ENCODE measurements at places on chromosomes 2 and 18.
A peak's percentile ranks its signal among the peaks of the same experiment; 100 is the strongest.

DNA sequence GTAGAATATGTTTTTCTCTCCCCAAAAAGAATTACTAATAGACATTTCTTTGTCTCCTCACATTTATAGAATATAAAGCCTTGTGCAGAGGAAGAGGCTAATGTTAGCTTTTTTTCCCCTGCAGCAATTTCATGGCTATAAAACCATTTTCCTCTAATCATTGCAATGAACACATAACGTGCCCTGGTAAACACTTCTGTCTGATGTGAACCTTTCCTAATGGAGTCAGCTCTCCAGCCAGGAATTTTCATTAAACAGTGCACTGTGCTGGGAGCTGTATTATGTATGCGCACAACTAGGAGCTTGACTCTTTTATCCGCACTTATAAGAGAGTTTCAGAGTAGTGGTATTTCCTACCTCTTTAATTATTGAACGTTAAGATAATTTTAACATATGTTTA is 63.9 kb upstream of the SPATS2L start:
- DNase-seq = no peak

DNA sequence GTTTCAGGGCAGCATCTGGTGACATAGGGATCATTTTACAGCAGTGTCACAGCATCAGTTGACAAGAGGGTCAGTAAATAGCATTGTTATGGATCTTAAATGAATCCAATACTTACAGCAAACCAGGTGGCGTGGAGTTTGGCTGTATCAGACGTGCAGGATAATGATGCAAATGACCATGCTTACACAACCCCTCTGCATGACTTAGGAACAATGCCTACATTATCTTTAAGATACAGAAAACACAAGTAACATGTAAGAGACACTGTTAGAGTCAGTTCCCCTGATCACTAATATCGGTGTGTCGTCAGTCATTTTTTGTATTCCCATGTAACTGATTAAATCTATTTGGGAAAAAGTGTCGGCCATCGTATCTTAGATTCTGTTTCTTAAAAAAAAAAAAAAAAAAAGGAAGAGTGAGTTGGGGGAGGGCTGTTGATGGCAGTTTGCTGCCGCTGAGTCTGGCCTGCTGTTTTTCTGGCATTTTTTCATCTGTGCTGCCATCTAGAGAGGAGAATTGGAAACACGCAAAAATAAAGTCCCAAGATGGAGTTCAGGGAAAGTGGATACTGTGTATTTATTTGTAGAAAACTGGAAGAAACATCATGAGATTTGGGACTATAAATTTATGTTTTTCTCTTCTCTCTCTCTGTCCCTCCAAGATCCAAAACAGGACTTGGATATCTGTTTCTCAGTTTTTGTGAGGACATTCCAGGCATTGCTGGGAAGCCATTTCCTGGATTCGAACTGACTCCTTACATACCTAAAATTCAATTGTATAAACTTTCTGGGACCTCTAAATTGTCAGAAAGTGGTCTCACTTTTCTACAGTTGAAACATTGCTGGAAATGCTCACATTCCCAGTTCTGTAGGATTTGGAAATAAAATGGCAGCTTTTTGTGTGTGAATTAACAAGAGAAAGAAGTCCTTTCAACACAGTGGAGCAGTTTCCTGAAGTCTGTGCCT is 60.3 kb upstream of the AGPS start:
- peak; percentile 68 for DNase-seq

GRCh38 chr2:198441246-198441645 is 636.9 kb downstream of the PLCL1 start:
- DNase-seq = peak; percentile 71

GRCh38 chr2:103401621-103402020 is 639.8 kb downstream of the TMEM182 start:
- DNase-seq = peak; percentile 40

- no peak for DNase-seq
Observed at GRCh38 chr2:40049781-40050180, 270.7 kb upstream of the THUMPD2 start.

GRCh38 chr18:69898241-69898861 is 49.3 kb downstream of the CD226 start:
- DNase-seq = no peak

DNA sequence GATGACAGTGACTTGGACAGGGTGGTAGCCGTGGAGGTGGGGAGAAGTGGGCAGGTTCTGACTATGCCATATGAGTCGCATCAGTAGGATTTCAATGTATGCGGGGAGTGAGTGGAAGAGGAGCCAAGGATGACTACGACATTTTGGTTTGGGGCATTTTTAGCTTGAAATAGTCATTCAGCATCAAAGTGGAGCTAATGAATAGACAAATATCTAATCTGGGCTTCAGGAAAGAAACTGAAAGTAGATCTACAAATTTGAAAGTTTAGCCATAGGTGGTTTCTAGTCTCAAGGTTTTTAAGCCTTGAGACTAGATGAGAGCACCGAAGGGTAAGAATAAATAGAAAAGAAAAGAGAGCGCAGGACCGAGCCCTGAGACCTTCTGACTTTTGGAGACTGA is 58.3 kb downstream of the FEZ2 start:
- DNase-seq = peak; percentile 56

Data from bronchial epithelial cell (primary cell).